CD4-positive, alpha-beta T cell treated with Interleukin-17A for 1 hour (primary cell): ENCODE measurements at places on chromosomes 7 and 10.

GRCh38 chr10:110481919-110482318 lies 15.8 kb upstream of the DUSP5 start:
- no peak for DNase-seq

- DNase-seq, result no peak
Measured at GRCh38 chr7:36456548-36456947, 66.9 kb downstream of the ANLN start.

DNA sequence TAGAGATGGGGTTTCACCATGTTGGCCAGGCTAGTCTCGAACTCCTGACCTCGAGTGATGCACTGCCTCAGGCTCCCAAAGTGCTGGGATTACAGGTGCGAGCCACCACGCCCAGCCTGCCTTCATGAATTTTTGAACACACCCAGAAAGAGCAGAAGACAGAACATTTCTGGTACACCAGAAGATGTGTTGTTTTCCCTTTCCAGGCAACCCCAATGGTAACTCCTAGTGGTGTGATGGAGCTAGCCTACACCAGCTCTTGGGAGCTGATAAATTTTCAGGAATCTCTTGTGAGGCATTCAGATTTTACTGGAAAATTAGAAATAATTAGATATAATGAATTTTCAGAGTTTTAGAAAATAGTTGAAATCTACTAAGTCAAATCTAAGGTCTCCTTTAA lies 904 bp upstream of the CCDC7 start:
- no peak for DNase-seq

DNA sequence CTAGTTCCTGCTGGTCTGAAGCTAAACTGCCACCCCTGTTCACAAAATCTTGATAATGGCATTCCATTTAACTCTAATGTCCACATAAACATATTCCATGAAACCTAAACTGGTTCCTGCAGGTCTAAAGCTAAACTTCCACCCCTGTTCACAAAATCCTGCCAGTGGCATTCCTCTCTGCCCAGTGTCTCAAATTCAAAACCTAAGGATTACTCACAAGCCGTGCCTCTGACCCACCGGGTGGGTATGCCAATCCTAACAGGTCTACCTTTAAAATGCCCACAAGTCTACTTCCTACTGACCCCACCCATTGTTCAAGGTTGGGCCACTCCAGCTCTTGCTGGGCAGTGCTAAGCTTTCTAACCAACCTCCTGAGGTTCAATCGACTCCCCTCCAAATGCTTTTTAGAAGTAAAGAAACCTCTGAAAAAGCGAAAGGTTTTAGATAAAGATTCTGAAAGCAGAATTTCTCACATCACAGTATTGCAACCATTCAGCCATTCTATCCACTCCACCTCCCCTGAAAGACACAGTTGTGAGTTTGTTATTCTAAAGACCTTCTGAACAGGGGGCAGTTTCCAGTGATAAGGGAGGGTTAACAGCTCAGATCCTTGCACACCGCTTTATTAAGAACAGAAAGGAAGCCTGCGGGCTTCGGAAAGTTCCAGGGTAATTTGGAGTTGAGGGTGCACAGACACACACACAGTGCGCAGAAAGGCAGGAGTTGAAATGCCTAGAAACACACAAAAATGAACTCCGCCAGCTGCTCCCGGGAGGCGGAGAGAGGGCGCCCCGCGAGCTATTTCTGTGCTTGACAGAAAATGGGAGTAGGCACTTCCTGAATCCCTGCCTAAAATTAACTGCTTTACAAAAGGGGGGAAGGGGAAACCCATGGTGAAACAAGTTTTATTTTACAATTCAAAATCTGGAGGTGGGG lies 87.7 kb downstream of the TNS3 start:
- no peak for DNase-seq

DNA sequence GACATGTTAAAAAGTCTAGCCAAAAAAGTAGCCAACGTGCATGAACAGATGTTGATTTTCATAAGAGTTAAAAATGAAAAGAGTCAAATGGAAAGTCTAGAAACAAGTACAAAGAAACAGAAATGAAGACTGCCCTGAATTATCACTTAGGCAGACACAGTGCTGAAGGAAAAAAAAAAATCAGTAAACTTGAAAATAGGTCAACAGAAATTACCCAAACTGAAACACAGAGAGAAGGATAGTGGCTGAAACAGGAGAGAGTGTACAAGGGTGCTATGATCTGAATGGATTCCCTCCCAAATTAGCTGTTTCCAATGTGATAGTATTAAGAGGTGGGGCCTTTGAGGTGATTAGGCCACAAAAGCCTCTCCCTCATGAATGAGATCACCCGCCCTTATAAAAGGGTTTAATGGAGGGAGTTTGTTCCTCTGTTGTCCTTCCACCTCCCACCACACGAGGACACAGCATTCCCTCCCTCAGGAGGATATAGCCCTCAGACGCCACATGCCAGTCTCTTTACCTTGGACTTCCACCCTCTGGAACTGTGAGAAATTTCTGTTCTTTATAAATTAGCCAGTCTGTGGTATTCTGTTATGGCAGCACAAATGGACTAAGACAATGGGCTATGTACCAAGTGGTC lies 249.7 kb downstream of the AHR start:
- no peak for DNase-seq

- no peak for DNase-seq
Measured at GRCh38 chr10:97327348-97328294, 6.9 kb downstream of the FRAT2 start.

DNA sequence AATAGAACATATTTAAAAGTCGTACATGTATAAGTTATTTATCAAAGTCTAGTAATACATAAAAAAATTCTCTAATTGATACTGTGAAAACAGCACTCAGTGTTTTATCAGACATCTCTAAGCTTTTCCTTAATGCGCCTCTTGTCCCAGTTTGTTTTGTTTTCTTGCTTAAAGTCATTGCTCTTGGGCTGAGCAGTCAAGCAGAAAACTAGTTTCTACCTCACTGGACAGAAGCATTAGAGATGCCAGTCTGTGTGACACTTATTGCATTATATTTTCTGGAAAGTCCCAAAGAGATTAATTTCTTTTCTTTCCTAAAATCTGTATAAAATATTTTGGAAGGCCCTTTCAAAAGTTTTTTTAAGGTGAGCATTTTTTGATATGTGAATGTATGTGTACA lies 236.2 kb downstream of the PCLO start:
- DNase-seq, result no peak

DNA sequence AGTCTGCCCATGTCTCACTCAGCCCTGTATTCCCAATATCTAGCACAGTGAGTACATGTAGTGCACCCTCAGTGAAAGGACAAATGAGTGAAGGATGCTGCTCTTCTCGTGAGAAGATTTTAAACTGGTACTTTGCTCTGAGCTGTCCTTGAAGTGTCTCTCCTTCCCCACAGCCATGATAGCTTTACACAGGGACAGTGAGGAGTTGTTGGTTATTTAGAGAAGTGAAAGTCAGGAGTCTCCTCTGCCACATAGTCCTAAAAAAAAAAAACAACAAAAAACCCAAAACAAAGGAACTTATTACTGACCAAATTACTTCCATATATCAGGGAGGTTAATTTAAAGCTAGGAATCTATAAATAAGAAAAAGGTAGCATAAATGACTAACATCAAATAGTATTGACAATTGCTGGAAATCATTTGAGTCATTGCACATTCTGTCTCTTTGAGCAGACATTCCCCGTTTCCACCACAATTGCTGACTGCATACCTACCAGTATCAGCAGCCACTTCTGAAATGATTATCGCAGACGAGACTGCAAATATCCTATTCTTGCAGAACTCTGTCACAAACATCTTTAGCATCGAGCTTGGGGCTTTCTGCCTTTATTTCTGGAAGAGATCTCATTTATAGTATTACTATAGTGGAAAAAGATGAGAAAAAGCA lies 202.1 kb downstream of the PTEN start:
- no peak for DNase-seq

DNA sequence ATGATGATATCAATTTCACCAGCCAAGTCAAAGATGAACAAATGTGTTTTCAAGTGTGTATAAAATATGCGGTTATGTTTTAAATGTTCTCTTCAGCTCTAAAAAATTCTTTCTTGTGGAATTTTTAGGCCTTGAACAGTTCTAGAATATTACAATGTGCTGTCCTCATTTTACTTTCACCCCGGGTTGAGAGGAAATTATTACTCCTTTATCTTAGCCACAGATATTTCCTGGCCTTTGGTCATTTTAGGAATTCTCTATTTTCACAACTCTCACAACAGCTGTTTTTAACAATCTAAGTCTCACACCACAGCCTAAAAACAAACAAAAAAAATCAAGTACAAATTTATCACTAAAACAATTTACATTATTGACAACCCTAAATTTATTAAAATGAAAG lies 112.2 kb upstream of the HGF start:
- no peak for DNase-seq

DNA sequence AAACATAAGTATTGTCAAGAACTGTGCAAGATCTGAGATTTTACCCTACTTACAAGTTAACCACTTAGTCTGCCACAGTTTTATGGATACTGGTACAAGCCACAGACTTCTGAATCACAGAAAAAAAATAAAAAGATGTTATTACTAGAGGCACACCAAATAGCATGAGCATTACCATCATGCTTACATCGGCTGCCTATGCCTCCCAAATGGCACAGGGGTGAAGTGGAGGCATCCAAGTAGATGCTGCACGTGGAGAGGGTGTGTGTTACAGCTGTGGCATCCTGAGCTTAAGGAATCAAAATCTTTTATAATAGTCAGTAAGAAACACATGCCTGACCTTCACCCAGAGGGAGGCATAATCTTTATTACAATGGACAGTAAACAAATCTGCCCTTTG lies 207.8 kb downstream of the TFEC start:
- DNase-seq, result no peak

DNA sequence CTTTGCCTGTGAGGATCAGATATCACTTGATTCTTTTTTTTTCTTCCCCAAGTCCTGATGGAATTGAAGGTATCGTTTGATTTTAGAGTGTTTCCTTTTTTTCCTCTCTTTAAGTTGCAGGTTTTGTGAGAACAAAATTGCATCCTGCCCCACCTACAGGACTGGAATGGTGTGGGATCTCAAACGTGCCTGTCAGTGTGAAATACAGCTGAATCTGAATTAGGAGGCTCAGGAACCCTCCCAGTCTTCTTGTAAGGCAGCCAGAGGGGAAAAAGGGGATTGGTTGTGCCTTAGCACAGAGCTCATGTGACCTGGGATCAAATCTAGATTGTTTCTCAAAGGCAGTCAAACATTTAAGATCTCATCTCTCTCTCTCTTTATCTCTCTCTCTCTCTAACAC lies 32.7 kb upstream of the KLHL7 start:
- DNase-seq, result no peak

DNA sequence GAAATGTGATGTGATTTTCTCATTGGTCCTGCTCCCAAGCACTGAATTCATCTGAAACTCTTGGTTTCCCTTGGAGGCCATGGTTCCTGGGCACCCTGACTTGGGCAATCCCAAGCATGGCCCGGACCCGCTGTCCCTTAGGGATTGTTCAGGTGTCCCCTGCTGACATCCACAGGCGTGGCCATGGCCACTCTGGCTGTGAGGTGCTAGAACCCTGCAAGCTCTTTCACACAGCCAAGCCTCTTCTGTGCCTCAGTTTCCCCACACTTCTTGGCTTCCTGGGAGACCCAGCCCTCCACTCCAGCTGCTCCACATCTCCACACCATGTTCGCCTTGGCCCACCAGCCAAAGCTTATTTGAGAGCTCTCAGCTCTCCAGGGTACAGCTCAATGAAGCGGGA lies 12.0 kb upstream of the AZGP1 start:
- no peak for DNase-seq

DNA sequence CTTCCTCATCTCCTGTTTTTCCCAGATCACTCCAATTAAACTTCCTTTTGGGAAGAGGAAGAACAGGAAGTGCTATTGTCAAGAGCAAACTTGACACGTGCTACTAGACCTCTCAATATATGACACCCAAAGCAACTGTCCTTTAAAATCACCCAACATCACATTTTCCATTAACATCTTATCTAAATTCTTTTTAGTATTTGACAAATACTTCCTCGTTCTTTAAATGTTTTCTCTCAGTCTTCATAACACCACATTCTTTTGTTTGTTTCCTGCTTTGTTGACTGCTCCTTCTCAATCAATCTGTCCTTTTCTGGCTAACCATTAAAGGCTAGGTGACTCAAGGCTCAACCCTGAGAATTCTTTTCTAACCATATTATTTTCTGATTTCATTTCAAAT lies 7.1 kb upstream of the TFPI2 start:
- DNase-seq, result no peak

- DNase-seq, result no peak
Measured at GRCh38 chr7:80517282-80517747, 5.5 kb upstream of the GNAT3 start.

GRCh38 chr10:6115824-6116350 lies 27.1 kb downstream of the RBM17 start:
- no peak for DNase-seq

DNA sequence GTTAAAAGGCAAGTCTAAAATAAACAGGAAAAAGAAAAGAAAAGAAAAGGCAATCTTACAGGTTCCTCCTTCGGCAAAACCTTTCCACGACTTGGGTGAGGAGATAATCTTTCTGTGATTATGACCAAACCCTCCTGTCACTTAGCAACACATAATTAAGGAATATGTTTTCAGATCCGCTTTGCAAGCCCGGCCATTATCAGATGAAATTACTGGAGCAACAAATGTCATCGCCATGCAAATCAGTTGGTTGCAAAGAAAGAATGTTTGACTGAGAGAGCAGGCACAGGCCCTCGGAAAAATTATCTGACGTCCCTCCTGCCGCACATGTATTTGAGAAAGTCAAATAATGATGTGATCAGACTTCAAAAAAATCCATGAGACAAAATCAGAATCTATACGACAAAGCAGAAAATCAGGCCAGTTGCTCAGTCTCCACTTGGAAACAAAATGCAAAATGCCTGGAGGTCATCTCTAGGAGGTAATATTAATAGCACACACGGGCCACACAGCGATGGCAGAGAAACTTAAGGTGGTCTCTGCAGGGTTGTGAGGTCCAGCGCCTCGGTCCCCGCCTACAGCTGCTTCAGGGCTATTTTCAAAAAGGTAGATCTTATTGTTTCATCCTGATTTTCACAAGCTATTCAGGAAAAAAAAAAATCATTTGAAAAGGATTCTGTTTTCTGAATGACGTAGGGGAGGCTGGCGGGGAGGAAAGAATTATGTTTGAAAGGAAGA lies 82.7 kb downstream of the ZRANB1 start:
- DNase-seq, result no peak

DNA sequence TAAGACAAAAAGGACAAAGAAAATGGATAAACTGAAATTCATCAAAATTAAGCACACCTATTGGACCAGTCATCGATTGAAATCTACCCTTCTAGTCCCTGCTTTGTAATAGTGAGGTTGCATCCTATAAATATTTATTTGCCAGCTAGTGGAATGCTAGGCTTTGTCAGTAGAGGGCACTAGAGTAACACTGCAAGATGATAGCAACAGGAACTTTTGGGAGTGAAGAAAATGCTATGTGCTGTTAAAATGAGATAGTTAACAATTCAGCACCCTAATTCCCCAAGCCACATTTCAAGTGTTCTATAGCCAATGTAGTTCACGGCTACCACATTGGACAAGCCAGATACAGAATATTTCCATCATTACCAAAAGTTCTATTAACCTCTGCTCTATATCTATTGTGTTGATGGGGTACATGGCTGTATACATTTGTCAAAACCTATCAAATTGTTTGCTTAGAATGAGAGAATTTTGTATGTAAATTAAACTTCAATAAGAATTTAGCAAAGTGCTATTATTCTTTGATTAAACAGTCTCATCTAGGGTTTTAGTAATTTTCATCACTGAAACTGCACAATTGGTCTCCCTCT lies 69.8 kb downstream of the LSMEM1 start:
- DNase-seq, result peak; percentile 67

- no peak for DNase-seq
Measured at GRCh38 chr7:157097569-157097968, 41.2 kb upstream of the UBE3C start.
